ENCODE measurements at places on chromosomes 6 and 20.

DNA sequence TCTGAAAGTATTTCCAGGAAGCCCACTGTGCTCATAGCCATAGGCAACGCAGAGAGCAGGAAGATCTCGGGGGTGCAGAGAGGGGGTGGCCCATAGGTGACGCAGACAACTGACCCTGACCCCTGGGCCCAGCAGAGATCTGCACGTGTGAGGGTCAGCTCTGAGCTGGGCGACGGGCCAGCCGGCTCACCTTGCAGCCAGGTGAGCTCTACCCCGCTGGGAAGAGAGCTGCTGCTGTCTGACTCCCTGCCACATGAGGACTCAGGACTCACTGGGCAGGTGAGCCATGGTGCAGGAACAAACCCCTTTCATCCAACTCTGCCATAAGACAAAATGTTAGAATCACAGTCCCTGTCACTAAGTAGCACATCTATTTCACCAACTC, 19.6 kb downstream of the ZBTB46 start:
- no peak for DNase-seq

DNA sequence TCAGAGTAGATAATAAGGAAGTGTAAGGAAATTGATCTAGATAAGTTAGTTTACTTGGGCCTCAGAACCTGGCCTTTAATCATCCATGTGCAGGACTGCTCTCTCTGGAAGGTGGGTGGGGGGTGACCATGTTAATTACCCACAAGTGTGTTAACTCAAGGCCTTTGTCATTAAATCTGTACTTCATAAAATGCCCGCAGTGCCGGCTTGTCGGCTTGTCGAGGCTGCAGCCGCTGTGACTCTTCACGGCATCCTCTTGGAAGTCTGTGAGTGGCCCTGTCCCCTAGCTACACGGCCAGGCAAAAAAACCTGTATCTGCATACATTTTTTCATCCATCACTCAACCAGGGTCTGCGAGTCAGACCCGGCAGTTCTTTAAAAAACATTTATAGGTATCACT, 70.9 kb upstream of the ASCC3 start:
- DNase-seq: no peak

- DNase-seq: no peak
Observed at GRCh38 chr6:112827793-112828192, 480.7 kb downstream of the RFPL4B start.

GRCh38 chr20:3745686-3746173, 13.2 kb downstream of the HSPA12B start:
- no peak for DNase-seq

DNA sequence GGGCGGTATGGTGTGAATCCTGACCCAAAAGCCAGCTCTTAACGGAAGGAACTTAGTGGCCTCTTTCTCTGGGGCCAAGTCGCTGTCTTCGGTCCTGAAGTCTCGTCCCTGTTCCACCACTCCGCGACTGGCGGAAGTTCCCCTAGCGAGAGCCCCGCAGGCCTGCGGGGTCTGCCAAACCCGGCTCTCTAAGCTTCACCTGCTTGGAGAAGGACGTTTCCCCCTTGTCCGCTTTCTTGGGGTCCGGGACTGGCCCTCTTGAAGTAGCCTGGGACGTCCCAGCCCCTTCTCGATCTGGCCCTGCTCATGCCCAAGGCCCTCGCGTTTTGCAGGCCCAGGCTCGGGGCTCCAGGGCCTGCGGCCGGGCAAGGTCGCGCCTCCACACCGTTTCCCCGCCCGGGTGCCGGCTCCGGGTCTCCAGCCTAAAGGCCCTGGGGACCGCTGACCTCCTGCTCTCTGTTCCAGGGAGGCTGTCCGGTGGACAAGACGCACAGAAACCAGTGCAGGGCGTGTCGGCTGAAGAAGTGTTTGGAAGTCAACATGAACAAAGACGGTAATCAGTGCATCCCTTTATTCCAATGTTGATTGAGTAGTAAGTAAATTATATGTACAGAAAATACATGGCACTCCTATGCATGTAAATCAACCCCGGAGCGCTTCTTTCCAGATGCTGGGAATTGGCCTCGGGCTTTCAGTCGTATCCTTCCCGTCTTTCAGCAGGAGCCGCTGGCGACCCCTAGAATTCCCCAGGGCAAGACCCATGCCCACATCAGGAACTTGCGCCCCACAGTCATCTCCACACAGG, 8.8 kb downstream of the NR2E1 start:
- DNase-seq: peak; percentile 61

- no peak for DNase-seq
Observed at GRCh38 chr6:110125361-110125760, 54.1 kb downstream of the WASF1 start.

DNA sequence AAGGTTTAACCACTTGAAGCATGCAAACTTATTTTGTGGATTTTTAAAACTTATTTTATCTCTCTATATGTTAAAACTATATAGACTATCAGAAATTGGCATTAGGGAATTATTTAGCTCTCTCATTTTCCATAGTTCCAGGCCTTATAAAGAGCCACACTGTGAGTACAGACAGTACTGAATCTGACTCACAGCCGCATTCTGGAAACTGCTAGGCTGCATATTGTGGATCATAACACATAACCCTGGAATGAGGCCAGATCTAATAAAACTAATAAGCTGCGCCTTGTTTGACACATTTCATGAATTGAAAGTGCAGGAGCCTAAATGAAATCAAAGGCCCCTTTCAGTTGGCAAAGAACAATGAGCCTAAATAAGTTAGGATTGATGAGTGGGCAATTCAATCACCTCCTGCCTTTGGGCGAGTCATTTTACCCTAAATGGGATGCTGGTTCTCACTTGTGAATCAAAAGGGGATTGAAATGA, 308.4 kb downstream of the PACRG start:
- DNase-seq: no peak

DNA sequence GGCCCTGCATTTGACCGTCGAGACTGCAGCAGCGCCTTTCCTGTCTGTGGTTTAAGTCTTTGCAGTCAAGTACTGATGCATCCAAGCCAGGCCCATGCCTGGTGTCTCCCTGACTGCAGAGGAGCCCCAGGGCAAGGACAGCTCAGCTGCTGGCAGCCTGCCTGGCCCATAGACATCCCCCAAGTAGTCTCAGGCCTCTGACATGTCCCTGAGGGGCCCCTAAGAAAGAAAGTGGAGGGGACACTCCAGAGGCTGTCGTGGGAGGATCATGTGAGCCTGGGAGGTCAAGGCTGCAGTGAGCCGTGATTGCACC, 18.0 kb downstream of the HRH3 start:
- DNase-seq: no peak

- DNase-seq: peak; percentile 45
Observed at GRCh38 chr20:4026093-4026601, 10.8 kb upstream of the RNF24 start.

DNA sequence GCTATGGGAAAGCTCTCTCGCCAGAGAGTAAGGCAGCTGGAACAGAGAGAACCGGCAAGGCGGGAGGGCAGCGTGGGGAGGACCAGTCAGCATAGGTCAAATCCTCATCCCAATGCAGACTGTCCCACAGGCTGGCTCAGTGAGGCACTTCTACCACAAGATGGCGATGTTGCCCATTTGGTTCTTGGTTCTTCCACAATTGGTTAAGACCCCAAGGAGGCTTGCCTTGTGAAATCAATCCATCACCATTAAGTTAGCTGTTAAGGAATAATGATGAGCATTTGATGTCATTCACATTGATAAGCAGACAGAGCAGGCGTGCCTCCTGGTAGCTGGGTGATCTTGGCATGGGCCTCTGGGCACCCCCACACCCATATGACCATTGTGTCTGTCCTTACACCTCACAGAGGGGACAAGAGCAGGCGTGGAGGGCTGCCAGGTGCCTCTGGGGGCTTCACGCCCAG, 2.4 kb downstream of the CSTL1 start:
- DNase-seq: peak; percentile 76

DNA sequence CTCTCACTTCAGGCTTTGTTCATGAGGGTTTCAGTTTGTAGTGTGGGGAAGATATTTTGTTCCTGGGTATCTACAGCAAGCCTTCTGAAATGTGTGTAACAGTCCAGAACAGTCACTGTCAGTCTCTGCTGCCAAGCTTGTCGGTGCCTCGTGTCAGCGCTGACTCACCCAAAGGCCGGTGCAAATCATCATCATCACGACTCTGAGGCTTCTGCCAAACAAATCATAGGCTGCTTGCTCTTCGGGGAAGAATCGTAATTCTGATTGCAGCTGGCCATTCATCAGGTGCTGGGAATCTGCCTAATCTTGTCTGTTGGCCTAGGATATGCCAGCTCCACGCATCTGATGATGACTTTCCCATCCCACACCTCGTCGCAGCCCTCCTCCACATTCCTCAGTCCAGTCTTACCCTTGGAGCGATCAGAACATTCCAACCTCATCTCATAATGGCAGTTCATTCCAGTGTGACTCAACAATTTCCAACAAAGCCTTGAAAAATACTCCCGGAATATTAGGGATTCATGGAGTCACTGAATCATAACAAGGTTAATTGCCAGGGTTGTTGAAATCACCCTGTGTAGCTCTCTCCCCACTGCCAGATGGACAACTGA, 40.9 kb downstream of the ALDH8A1 start:
- DNase-seq: no peak

GRCh38 chr6:169807229-169807628, 55.8 kb downstream of the ERMARD start:
- no peak for DNase-seq

- no peak for DNase-seq
Observed at GRCh38 chr6:166464068-166465002, 81.6 kb upstream of the MPC1 start.

GRCh38 chr20:32181606-32182005, 25.9 kb downstream of the PLAGL2 start:
- no peak for DNase-seq

- DNase-seq: no peak
Observed at GRCh38 chr6:18464176-18464575, 77.0 kb downstream of the RNF144B start.

DNA sequence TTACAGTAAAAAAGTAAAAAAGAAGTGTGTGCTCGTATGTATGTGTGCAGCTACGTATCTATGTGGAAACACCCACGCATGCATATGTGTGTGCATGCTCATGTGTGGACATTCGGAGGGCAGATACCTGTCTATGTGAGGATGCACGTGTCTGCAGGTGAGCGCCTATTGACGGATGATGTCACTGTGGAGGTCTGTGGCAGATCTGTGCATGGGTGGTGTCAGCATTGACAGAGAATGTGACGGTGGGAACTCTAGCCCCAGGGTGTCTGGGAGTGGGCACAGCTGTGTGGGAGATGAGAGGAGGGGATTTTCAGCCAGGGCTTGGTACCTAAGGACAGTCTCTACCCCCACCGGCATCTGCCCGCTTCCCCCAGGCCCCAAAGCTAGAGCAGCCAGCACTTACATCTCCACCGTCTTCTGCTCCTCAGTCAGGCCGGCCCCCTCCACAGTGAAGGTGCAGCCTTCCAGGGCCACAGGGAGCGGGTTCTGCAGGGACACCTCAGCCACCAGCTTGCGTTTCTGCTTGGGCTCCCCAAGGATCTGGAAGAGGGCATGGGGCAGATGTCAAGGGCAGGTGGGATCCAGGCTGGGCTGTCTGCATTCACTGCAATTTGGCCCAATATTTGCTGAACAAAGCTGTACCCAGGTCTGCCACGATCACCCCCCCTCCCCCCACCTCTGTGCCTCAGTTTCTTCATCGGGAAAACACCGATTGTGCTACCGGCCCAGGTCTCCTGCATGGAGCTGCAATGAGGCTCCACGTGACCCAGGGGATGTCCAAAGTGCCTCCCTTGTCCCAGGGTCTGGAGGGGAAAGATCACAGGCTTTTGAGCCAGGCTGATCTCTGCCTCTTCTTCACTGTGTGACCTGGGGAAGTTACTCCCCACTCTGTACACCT, 34.1 kb downstream of the TGM2 start:
- no peak for DNase-seq

DNA sequence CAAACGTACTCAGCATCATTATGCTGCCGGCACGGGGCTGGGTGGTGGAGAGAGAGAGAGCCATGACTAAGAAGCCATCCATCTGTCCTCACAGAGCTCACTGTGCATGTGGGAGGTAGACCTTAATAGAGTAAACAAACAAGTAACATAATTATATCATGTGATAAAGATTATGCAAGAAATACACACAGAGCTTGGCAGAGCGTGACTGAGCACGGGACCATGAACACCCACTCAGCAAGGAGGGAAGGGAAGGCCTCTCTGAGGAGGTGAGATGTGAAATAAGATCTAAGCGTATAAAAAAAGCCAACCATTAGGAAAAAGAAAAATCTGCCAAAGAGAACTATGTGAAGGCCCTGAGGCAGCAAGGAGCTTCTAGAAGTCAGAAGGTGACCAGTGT, 207.5 kb downstream of the PTPRT start:
- no peak for DNase-seq

DNA sequence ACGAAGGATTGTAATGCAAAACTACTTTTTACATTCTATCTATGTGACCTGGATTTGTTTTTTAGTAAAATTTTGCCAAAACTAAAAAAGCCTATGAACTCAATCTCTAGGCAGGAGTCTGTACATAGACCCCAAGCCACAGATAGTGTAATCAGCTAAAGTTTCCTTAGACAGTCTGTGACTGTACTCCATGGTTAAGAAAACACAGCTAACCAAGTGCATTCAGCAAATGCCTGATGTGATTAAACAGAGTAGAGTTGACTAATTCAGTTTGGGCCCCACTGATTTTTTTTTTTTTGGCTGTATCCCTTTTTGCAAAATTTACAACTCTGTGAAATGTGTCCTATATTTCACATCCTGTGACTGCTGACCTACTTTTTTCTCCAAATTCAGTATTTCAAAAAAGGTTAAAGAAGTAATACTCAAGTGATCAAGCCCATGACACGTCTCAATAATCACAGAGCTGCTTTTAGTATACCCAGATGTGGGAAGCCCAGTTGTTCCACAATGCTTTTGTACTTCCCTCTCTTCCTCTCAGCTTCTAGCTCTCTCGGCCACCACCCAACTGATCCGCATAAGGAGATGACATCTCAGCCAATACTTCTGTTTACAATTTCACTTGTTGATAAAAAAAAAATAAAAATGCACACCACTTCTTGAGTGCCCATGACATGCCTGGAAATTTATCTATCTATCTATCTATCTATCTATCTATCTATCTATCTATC, 108.8 kb upstream of the TBX18 start:
- DNase-seq: no peak

- peak; percentile 58 for DNase-seq
Observed at GRCh38 chr6:49409951-49410542, 53.0 kb downstream of the MMUT start.

DNA sequence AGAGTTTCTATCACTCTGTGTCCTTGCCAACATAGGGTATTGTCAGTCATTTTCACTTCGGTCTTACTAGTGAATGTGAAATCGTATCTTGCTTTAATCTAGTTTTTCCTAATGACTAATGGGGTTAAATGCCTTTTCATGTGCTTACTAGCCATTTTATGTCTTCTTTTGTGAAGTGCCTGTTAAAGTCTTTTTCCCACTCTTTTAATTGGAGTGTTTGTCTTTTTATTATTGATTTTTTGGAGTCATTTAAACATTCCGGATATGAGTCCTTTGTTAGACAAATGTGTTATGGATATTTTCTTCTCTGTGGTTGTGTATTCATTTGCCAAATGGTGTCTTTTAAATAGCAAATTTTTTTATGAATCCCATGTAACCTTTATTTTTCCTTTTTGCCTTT, 194.6 kb downstream of the CDH26 start:
- DNase-seq: no peak

GRCh38 chr6:144063744-144064401, 31.5 kb downstream of the SF3B5 start:
- DNase-seq: peak; percentile 85

Data from hematopoietic multipotent progenitor cell treated with erythropoietin and hydrocortisone succinate and interleukin-3 and kit ligand, for 8 days (in vitro differentiated cells).